ENCODE measurements at places on chromosomes 2 and 18. TPM values are rescaled to one million over a fixed set of nuclear protein-coding genes. Genes with fewer than 3 reads are reported as not detected.

Gene PTPRN
- total RNA-seq, result not detected

Gene ASB3
- 14.8 TPM for total RNA-seq

Gene STPG4
- not detected for total RNA-seq

Gene DAW1
- total RNA-seq, result 0.44 TPM

GRCh38 chr2:176614930-176615329 lies 345.7 kb downstream of the MTX2 start:
- no peak overlapping the region for H3K4me3 ChIP-seq
- no peak overlapping the region for H3K27ac ChIP-seq
- no peak for DNase-seq
- H3K36me3 ChIP-seq, result no peaks in the 10 kb centered on the region
- H3K4me1 ChIP-seq, result no peaks in the 10 kb centered on the region
- H3K27me3 ChIP-seq, result no peaks in the 10 kb centered on the region

GRCh38 chr2:117519238-117519637 lies 295.3 kb upstream of the DDX18 start:
- no peaks in the 10 kb centered on the region for H3K27me3 ChIP-seq
- no peak overlapping the region for H3K27ac ChIP-seq
- H3K4me3 ChIP-seq, result no peak overlapping the region

- H3K27me3 ChIP-seq, result no peaks in the 10 kb centered on the region
- peaks cover 21% of the 10 kb centered on the region for H3K4me1 ChIP-seq
- peaks cover 59% of the 10 kb centered on the region for H3K36me3 ChIP-seq
- peak overlapping the region; percentile 64 for H3K27ac ChIP-seq
- peak; percentile 76 for DNase-seq
These were observed 6.9 kb downstream of the DCTN1 start for GRCh38 chr2:74373221-74373676.

DNA sequence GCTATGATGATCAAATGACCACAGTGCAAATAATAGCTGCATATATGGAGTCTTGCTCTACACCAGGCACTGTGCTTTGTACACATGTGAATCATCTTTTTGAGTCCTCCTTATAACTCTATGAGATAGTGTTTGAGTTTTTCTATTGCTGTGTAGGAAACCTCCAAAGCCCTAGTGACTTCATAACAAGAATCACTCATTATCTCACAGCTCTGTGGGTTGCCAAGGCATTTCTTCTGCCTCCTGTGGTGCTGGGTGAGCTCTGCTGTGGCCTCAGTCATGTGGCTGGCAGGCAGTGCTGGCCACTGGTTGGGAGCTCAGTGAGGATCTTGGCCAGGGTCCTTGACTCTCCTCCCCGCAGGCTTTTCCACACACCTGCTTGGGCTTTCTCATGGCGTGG lies 153.4 kb downstream of the CAPN13 start:
- no peak overlapping the region for H3K27ac ChIP-seq
- peak; percentile 69 for DNase-seq
- H3K36me3 ChIP-seq, result no peaks in the 10 kb centered on the region
- H3K4me3 ChIP-seq, result no peak overlapping the region

GRCh38 chr2:221610675-221611074 lies 38.6 kb upstream of the EPHA4 start:
- H3K27me3 ChIP-seq, result peaks cover 9% of the 10 kb centered on the region
- no peak for DNase-seq
- no peak overlapping the region for H3K27ac ChIP-seq
- no peak overlapping the region for H3K4me3 ChIP-seq

DNA sequence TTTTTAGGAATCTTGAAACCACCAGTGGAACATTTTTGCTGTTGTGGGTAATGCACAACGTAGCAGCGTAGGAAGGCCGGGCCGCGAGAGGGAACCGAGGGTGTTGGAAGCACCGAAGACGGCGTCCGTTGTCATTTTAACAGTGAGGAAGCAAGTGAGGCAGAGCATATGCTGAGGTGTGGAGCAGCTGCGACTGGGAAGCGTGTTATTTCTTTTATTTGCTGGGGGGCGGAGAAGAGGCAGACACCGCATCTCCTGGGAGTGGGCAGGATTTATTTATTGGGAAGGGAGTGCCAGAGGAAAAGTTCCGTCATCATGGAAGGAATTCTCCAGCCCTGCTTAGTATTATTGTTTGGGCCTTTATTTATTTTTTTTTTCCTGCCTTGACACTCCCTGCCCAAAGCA lies 232.8 kb downstream of the KLHL29 start:
- H3K27ac ChIP-seq, result peak overlapping the region; percentile 97
- H3K4me1 ChIP-seq, result peaks cover 33% of the 10 kb centered on the region
- no peaks in the 10 kb centered on the region for H3K27me3 ChIP-seq

DNA sequence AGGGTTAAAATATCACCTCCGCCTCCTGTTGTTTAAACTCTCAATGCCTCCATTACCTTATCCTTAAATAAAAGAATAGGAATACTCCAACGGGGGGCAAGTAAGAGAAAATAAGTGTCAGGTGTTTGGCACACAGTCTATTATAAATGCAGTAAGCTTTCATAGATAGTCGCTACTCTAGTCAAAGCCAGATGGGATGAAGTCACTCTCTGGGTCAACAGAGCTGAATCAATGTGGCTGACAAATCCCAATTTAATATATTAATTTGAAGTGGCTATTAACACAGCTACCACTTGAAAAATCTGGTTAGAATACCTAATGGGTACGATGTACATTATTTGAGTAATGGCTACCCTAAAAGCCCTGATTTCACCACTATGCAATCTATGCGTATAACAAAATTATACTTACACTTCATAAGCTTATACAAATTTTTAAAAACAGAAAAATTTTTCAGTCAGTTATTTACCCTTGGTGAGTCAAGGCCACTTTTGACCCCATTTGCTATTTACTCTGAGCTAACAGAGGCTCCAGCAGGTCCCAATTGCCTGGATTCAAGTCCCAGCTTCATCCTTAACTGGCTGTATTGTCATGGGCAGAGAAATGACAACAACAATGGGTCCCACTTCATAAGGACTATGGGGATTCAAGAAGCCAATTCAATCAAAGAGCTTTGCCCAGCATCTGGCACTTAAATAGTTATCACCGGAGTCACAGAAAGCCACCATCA lies 167.5 kb upstream of the PID1 start:
- DNase-seq, result no peak
- no peak overlapping the region for H3K4me3 ChIP-seq
- H3K36me3 ChIP-seq, result no peaks in the 10 kb centered on the region

Measured in heart left ventricle (tissue), 16 donors.